ENCODE measurements at places on chromosomes 1 and 21.

DNA sequence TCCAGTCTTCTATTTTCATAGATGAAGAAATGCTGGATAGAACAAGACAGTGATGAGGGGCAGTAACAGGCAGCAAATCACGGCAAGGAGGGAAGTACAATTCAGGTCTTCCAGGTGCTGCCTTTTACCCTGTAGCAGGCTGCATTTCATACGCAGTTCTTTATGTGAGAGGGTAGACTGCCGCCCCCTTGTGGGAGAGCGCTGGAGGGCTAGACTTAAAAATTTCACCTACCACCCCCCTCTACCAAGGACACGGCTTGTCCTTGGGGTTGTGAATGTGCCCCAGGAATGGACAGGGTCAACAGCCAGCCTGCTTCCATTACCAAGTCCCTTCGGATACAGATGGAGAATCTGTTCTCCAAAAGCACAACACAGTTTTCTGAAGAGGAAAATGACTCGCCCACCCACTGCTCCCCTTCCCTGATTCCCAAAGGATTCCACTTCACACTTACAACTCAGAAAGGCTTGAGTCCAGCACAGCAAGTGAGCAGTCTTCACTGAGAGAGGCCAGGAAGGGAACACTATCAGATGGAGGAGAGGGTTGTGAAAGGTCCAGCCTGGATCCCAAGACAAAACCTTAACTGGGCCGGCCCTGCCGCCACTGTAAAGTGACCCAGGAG, 7.4 kb downstream of the WDR77 start:
- no peak for DNase-seq

- no peak for DNase-seq
Observed at GRCh38 chr1:187721216-187721615, 892.5 kb downstream of the PLA2G4A start.

- no peak for DNase-seq
Observed at GRCh38 chr1:19232524-19232846, 18.8 kb downstream of the EMC1 start.

- no peak for DNase-seq
Observed at GRCh38 chr1:22910986-22911651, 61.5 kb downstream of the LACTBL1 start.

GRCh38 chr1:116835161-116835560, 74.6 kb upstream of the PTGFRN start:
- no peak for DNase-seq

DNA sequence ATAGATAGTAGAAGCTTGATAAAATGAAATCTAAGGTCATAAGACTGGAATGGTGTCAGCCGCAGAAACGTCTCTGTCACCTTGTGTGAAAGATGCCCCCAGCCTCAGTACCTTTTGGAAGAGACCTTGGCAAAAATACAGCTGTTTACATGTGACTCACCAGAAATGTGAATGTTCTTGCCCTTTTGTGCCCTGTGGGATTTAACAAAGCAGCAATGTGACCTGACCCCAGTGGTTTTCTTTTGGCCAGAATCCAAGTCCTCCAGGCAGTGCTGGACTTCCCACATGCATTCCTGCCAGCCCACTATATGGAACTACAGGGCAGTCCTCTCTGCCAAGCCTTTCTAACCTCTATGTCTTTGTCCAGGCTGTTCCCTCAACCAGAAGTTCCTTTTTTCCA, 27.2 kb upstream of the LRRC8C start:
- no peak for DNase-seq

- DNase-seq: peak; percentile 63
Observed at GRCh38 chr1:181104790-181105133, 16.3 kb downstream of the IER5 start.

DNA sequence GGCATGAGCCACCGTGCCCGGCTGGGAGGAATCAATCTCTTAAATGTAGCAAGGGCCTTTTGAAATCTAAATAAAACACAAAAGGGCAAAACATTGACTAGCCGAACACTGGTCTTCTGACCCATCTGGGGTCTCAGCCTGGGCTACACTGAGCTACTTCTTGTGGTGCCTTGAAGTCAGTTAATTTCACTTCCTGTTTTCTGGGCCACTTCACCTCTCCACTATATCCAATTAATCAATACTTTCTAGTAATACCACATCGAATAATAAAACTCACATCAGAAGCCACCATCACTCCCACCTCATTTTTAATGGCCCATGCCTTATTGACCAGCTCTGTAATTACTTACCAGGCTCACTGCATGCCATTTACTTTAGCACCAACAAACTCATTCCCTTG, 138.0 kb upstream of the SAMSN1 start:
- no peak for DNase-seq

DNA sequence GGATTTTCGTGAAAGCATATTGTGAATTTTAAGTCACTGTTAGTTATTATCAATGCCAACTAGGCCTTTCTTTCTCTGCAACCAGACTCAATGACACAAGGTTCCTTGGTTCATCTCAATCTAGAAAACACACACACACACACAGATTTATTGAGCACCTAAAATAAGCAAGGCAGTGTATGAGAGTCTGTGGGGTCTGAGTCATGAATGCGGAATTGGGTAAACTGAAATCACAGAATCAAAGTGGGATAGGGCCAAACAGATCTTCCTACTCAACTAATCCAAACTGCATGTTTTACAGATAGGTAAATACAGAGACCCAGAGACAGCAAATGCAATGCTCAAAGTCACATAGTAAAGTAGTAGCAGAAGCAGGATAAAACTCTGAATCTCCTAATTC, 48.5 kb upstream of the NRDC start:
- no peak for DNase-seq

DNA sequence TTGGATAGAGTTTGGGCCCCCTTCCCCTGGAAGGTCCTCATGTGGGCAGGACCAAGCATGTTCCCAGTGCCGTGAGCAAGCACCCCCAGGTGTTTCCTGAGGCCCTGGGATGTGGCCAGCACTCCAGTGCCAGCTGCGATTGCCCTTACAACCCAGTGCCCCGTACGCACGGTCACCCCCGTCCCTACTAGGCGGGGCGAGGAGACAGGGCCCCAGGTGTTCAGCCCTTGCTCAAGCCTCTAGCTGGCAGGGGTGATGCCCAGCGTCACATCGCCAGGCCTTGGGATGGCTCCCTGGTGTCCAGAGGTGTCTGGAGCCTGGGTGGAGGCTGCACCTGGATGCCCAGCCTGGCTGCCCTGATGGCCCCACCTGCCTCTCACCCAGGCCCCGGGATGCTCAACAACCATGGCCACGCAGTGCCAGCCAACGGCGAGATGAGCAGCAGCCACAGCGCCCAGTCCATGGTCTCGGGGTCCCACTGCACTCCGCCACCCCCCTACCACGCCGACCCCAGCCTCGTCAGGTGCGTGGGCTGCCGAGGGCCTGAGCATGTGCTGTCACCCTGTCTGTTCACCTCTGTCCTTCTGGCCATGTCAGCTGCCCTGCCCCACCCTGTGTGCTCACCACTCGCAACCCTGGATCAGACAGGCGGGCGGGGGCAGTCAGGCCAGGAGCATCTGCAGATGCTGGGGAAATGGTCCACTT, 21.6 kb upstream of the CCDC27 start:
- DNase-seq: no peak

DNA sequence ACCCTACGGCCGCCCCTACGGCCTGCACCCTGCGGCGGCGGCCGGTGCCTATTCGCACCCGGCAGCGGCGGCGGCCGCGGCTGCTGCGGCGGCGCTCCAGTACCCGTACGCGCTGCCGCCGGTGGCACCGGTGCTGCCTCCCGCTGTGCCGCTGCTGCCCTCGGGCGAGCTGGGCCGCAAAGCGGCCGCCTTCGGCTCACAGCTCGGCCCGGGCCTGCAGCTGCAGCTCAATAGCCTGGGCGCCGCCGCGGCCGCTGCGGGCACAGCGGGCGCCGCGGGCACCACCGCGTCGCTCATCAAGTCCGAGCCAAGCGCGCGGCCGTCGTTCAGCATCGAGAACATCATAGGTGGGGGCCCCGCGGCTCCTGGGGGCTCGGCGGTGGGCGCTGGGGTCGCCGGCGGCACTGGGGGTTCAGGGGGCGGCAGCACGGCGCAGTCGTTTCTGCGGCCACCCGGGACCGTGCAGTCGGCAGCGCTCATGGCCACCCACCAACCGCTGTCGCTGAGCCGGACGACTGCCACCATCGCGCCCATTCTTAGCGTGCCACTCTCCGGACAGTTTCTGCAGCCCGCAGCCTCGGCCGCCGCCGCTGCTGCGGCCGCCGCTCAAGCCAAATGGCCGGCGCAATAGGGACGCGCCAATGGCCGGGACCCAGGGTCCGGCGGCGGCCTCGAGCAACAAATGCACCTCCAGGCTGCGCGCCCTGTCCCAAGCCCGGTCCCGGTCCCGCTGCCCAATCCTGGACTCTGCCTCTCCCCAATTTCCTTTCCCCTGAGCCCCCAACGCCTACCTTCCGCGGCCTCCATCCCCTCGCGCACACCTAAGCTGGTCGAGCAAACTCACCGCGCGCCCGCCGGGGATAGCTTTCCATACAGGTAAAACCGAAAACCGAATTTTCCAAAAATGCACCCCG, 1.8 kb downstream of the FOXD3 start:
- DNase-seq: no peak

DNA sequence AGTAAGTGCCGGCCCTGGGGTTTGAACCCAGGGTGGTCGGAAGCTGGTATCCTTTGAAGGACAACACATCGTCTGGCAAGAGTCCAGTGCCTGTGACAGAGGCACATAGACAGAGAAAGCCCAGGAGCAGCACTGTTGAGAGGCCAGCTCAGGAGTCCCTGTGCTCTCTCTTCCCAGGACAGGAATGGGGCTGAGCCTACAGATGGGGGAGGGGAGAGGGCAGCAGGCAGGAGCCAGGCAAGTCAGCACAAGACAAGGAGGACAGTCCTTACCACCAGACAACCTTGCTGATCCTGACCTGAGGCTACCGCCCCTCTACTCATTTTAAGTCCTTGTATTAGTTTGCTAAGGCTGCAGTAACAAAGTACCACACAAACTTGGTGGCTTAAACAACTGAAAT, 27.7 kb upstream of the SYT6 start:
- no peak for DNase-seq

- DNase-seq: no peak
Observed at GRCh38 chr1:196887515-196888239, at the start of gene CFHR4. Gene CFHR4 (plus strand): TSS chr1:196888052. CDS start chr1:196888151, 99 bp downstream.

DNA sequence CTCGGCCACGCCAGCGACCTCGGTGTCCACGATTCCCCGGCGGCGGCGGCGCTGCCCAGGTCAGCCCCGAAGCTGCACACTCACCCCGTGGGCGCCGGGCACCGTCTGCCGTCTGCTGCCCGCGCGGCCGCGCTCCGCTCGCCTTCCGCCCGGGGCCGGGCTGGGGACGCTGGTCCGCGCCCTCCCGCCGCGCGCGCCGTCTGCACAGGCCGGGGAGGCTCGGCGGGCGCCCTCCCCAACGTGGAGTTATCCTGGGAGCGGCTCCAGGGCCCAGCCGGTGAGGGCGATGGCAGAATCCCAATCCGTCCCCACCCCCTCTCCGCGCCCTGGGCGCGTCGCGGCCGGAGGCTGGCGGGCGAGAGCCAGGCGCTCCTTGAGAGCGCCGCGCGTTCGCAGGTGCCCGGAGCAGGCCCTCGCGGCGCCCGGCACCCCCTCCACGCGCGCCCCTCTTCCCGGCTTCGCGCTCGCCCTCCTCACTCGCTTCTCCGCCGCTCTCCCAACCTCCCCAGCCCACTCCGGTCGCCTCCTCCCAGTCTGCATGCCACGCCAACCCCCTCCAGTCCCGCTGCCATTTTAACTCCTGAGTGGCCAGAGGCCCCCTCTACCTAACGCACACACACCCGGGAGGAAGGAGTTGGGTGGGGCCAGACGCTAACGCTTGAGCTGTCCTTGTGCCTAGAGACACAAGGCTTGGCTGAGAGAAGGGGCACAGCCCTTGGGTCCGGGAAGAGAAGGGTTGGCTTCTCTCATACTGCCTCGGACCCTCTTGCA, at the start of gene LRRN2:
LRRN2 (minus strand) TSS at position 503 of the 771 bp plus-strand sequence. CDS start 65,746 bp downstream, outside the sequence.
- peak; percentile 29 for DNase-seq

DNA sequence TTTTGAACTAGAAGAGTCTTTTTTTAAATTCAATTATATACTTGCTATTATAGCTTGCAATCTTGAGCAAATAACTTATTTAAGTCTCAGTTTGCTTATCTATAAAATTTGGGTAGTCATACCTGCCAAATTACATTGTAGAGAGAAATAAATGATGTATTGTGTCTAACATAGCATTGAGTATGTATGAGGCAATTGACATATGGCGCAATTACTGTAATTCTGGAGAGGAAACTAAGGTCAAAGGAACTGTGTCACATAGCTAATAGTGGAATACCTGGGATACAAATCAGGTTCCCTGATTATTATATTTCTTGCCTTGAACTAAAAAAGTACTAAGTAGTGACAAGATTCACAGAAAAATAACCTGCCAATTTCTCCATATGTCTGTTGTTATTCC, 302.5 kb downstream of the PDE4B start:
- no peak for DNase-seq

GRCh38 chr1:183719289-183719688, 66.2 kb upstream of the APOBEC4 start:
- DNase-seq: no peak

- no peak for DNase-seq
Observed at GRCh38 chr1:16352842-16353535, 709 bp upstream of the FBXO42 start.

- no peak for DNase-seq
Observed at GRCh38 chr1:68745451-68745850, 248.6 kb upstream of the DEPDC1 start.

DNA sequence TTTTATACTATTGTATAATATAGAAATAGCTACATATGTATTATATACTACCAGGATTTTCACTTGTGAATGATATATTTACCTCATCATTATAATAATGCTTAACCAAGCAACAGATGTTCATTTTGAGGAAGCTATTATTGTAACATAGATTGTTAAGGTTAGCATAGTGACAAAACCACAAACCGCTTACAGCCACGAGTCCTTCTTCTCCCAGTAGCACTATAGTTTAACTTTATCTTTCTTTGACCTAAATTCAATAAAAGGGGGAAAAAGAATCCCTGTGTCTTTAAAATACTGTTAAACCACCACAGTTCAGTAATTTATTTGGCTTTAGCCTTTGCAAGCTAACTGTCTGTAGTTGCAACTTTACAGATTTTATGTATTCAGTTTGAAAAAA, 1039.4 kb upstream of the B3GALT2 start:
- no peak for DNase-seq

- DNase-seq: no peak
Observed at GRCh38 chr21:26107429-26107828, 63.1 kb downstream of the APP start.

- peak; percentile 63 for DNase-seq
Observed at GRCh38 chr1:169160845-169161495, 54.5 kb downstream of the ATP1B1 start.

DNA sequence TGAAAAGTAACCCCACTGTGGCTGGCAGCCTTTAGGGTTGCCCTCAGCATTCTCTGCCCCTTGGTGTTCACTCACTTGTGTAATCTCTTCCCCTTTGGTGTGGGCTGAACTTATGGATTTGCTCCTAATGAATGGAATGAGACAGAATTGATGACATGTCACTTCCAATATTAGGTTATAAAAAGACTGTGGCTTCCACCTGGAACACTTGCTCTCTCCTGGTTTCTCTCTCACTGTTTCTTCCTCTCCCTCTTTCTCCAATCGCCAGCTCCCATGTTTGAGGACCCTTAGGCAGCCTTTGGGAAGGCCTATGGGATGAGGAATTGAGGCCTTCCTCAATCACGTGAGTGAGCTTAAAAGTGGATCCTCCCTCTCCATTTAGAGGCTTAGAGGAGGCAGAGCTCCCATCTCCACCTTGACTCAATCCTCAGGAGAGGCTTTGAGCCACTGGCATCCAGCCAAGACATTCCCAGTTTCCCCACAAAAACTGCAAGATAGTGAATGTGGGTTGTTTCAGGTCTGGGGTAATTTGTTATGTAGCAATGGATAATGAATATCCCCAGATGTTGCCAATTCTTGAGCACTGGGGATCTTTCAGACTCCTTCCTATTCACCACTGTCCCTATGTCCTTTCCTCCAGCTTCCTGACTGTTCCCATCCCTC, 95.5 kb upstream of the CD34 start:
- DNase-seq: no peak

GRCh38 chr1:27299385-27300271, 22.3 kb upstream of the TMEM222 start:
- DNase-seq: peak; percentile 88

Data from uterus (tissue), 4 donors.